Uterus (tissue), 4 donors: ENCODE measurements at places on chromosomes 12 and 14.

DNA sequence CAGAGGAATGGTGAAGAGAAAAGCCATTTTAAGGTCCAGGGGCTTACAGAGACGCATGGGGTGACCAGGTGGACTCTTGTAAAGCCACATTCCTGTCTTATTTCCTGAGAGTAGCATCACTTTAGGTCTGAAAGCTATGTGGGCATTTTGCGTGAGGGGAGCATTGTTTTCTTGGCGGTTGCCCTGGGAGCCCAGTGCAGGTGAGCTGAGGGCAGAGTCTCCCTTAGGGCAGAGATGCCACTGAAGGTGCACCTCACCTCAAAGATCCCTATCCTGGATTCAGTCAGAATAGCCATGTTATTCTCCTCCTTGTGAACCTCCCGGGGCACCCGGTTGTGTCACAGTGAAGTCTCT, 12.4 kb downstream of the GLRX5 start:
- no peak for DNase-seq

GRCh38 chr12:2299206-2299605, 246.4 kb downstream of the CACNA1C start:
- DNase-seq: peak; percentile 54

- DNase-seq: no peak
These were observed 216.7 kb downstream of the TMEM132C start for GRCh38 chr12:128483526-128484255.

- no peak for DNase-seq
These were observed 80.2 kb downstream of the TMCC3 start for GRCh38 chr12:94570161-94570560.

DNA sequence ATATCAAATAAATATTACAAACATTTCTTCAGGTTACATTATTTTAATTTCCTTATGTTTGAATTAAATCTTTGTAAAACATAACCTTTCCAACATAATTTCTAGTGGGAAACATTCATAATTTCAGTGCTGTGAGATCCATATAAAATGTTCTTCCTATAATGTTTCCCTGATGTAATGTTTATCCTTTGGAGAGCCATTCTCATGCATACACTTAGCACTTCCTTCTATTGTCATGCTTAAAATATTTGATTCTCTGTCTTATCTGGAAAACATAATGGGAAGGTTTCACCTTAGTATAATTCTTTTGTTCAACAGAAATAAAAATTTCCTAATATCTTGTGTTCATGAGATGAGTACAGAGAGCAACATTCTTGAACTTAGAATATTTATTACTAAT, 472.5 kb downstream of the ADAMTS20 start:
- no peak for DNase-seq

DNA sequence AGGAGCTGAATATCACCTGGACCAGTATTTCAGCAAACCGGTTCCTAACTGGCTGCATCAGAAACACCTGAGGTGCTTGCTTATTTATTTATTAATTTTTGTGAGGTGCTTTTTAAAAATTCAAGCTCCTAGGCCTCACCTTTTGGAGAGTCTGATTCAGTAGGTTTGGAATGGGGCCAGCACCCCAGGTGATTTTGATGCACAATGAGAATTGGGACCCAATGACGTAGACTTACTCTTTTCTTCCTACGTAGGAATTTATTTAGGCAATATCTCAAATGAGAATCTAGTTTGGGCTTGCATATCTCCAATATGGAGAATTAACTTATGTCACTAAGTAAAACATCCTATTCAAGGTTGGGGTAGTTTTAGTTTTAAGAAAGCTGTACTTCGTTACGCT, 7.3 kb downstream of the YEATS4 start:
- DNase-seq: no peak

DNA sequence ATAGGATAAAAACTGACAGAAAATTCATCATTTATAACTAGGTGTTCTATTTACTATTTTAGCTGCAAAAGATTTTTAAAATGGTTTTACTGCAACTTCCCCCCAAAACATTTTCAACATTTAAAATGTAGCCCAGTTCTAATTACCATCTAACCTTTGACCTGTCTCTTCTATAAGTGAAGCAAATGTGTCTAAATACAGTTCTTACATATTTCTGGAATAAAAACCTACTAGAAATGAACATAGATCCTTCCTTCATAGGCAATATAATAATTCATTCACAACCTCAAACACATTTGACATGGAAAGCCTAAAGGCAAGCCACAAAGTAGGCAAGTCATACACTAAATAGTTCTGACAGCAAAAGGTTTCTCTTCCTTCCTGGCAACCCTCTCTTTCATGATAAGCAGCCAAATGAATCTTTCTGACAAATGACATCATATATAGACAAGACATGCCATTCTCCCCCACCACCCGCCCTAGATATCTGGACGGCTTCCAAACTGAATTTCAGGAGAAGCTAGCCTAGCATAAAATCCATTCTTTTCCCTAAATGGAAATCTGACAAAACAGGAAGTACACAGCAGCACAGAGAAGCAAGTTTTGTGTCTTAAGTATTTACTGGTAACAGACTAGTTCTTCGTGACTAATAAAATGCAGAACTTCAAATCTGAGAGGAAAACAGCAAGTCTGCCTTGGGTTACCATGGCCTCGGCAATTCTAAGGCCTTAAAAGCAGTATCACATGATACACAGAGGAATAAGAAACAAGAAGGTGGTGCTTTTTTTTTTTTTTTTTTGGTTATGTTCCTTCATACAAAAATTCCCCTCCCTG, 17.2 kb upstream of the ARID4A start:
- DNase-seq: peak; percentile 51

GRCh38 chr12:32877601-32878459, 18.7 kb downstream of the PKP2 start:
- no peak for DNase-seq

DNA sequence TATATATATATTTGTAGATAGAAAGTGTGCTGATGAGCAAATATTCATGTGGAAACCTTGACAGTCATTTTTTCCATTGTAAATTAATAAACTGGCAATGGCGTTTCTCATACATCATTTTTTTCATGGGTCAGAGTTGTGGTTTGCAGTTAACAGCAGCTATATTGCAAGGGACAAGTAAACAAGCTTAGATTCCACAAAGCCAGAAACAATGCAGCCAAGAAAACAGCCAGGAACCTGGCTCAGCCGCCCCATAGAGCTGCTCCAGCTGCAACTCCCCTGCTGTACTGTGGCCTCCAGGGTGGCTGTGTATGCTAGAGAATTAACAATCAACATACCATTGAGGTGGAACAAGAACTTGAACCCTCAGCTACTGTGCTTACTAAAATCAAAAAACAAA, 298.2 kb downstream of the TMEM132D start:
- DNase-seq: no peak

DNA sequence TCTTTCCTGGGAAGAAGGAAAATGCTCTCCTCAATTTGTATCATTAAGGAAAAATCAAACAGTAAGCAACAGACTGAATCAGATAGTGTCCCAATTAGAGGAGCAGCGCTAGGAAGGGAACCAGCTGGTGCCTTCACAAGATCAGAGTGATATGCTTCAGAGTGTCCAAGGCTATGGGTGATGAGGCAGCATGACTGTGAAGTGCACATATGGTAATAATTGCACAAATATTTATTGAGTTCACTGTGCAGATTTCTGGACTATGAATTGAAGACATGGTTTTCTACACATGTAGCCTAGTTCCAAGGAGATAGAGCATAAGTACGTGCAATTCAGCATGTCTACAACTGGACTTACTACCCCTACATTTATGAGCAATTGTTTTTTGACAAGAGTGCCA, 78.8 kb upstream of the EVL start:
- no peak for DNase-seq

GRCh38 chr14:98819132-98819866, 452.7 kb downstream of the BCL11B start:
- no peak for DNase-seq

DNA sequence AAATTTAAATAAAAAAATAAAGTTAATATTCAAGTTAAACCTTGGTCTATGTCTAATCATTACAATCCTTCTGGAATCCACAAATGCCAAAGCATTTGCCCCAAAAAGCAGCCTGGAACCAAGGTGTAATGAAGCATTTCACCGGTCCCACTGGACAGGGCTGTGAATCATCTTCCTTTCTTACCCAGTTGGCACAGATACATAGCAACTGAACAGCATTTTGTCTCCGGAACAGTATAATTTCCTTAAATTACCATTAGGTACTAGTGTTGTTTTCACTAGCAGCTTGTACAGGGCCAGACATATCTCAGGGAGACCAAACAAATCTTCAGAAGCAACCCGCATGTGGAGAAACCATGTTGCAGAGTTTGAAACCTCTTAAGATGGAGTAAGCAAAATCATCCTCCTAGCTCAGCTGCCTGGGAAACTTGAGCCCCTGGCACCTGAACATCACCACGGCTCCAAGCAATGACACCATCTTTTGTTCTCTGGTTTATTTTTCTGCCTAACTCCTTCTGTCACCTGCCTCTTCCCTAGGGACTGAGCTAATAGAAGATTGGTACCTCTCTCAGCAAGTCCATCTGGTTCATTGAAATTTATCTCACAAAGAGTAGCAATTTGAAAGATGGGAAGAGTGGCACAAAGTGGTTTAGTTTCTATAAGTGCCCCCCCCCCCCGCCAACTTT, 17.9 kb upstream of the MDM1 start:
- no peak for DNase-seq

DNA sequence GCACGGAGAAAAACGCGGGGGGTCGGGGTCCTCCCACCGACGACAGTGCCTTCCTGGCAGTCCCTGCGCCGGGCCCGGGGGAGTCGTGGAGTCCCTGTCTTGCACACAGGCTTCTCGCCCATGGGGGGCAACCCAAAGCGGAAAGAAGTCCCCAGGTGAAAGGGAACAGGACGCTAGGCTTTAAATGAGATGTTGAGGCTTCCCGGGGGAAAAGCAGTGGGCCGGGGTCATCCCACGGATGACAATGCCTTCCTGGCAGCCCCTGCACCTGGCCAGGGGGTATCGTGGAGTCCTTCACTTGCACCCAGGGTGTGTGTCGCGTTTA, 162.9 kb upstream of the ALG10B start:
- no peak for DNase-seq

GRCh38 chr12:94957006-94957405, 46.5 kb downstream of the NDUFA12 start:
- no peak for DNase-seq
